ENCODE measurements at places on chromosomes 16 and 17.

GRCh38 chr17:10790491-10791401, 13.2 kb downstream of the TMEM238L start:
- DNase-seq, result no peak

- no peak for DNase-seq
Observed at GRCh38 chr16:74480150-74481029, 59.1 kb upstream of the CLEC18B start.

DNA sequence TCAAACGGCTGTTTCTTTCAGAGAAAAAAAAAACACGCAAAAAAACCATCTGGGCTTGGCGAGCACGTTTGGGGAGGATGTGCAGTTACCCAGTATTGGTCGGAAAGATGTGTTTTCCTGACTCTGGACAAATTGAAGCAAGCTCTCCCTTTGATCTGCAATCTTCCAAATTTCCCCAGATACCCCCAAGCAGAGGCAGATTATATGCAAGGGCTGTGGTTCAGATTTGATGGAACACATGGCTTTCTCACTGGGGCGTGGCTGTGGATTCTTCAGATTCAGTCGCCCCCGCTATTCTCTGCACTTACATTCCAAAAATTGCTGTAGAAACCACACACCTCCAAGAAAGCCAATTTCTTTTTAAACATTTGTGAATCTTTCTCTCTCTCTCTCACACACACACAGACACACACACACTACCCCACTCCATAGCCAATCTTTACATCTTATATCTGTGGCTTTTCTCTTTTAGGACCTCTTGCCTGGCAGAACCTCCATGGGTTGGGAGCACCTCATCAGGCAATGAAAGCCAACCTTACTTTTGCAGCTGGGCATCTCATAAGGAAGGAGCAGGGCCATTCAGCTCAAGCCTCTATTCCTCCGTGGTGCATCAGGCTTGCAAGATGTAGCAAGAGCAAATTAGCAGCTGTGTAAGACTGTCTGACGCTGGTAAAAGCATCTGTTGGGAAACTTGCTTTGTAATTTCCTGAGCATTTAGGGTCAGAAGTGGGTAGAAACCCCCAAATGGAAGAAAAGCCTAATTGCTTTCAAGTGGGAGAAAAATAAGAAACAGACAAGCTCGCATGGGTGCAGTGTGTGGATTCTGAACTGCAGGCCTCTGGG, 103.9 kb upstream of the FAM20A start:
- DNase-seq, result no peak

- DNase-seq, result no peak
Observed at GRCh38 chr17:66054242-66054641, 137.7 kb downstream of the CEP112 start.

Data from NCI-H524 (cell line).